ENCODE measurements at places on chromosomes 3 and 15.

GRCh38 chr3:123058505-123058904, 8.3 kb upstream of the PDIA5 start:
- H3K4me3 ChIP-seq: no peak overlapping the region
- DNase-seq: no peak
- no peaks in the 10 kb centered on the region for H3K36me3 ChIP-seq
- no peak overlapping the region for H3K27ac ChIP-seq
- H3K27me3 ChIP-seq: no peaks in the 10 kb centered on the region
- no peaks in the 10 kb centered on the region for H3K4me1 ChIP-seq

- no peaks in the 10 kb centered on the region for H3K27me3 ChIP-seq
- no peak overlapping the region for H3K27ac ChIP-seq
- H3K4me3 ChIP-seq: no peak overlapping the region
- H3K4me1 ChIP-seq: no peaks in the 10 kb centered on the region
- no peak for DNase-seq
Observed at GRCh38 chr3:119849126-119849525, 67.2 kb downstream of the NR1I2 start.

DNA sequence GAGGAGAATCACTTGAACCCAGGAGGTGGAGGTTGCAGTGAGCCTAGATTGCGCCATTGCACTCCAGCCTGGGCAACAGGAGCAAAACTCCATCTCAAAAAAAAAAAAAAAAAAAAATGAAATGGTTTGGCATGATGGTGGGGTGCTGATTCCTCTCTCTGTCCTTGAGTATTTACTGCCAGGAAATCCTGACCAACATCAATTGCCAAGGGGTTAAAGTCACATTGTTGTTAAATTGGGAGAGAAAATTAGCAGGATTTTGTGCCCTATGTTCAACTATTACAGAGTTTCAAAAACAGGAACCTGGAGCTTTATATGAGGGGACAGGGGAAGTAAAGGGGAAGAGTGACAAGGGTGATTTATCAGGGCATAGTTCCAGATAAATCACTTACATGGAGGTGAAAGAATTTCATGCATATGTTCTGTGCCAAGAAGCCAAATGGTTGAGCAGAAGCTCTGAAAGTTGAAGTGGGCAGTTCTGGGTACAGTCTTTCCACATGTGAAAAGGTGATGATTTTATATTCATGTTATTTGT, 70.5 kb upstream of the TSEN2 start:
- H3K27me3 ChIP-seq: no peaks in the 10 kb centered on the region
- H3K27ac ChIP-seq: no peak overlapping the region
- no peaks in the 10 kb centered on the region for H3K4me1 ChIP-seq

DNA sequence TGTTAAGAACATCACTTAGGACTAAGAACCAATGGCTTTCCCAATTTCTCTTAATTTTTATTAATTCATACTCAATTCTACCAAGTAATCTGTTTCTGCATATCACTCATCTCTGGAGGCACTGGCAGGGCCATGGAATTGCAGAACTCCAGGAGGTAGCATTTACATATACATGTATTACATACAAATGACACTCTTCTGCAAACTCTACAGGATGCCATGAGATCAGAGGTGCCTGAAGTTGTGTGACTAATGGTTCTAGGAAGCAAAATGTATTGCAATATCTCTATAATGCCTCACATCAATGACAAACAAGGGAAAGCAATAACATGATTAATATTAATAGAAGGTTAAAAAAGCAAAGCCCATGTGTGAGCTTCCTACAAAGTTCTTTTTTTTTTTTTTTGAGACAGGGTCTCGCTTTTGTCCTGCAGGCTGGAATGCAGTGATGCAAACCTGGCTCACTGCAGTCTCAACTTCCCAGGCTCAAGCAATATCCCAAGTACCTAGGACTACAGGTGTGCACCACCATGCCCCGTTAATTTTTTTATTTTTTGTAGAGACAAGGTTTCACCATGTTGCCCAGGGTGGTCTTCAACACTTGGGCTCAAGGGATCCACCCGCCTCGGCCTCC, 33.0 kb downstream of the DENND6A start:
- H3K36me3 ChIP-seq: no peaks in the 10 kb centered on the region
- H3K4me3 ChIP-seq: no peak overlapping the region
- H3K27me3 ChIP-seq: no peaks in the 10 kb centered on the region

- H3K27me3 ChIP-seq: no peaks in the 10 kb centered on the region
- no peak for DNase-seq
- H3K4me1 ChIP-seq: no peaks in the 10 kb centered on the region
- no peak overlapping the region for H3K27ac ChIP-seq
Observed at GRCh38 chr15:25397100-25397499, 41.7 kb downstream of the UBE3A start.

- H3K4me3 ChIP-seq: no peak overlapping the region
- no peaks in the 10 kb centered on the region for H3K4me1 ChIP-seq
- H3K27me3 ChIP-seq: no peaks in the 10 kb centered on the region
Observed at GRCh38 chr3:155394240-155394639, 100.8 kb upstream of the STRIT1 start.

DNA sequence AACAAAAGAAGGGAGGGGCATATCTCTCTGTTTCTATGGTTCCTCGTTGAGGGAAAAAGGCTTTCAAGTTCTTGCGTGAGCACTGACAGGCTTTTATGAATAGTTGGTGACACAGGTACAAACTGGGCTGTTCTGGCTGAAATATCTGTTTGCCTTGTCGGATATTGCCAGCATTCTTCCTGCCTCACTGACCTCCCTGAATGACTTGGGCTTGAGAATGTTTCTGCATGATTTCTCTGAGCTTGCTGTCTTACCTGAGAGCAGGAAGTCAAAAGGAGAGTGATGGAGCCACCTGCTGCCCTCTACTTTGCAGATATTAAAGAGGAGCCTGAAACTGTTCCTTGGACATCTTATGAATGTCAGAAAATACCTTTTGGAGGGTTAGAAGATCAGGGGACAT, 4.8 kb downstream of the GCNT3 start:
- H3K27ac ChIP-seq: peak overlapping the region; percentile 32
- H3K36me3 ChIP-seq: no peaks in the 10 kb centered on the region
- H3K27me3 ChIP-seq: no peaks in the 10 kb centered on the region
- H3K4me3 ChIP-seq: peak overlapping the region; percentile 6

GRCh38 chr3:81778678-81779182, 17.3 kb upstream of the GBE1 start:
- no peak overlapping the region for H3K4me3 ChIP-seq
- no peaks in the 10 kb centered on the region for H3K4me1 ChIP-seq
- H3K27ac ChIP-seq: no peak overlapping the region

DNA sequence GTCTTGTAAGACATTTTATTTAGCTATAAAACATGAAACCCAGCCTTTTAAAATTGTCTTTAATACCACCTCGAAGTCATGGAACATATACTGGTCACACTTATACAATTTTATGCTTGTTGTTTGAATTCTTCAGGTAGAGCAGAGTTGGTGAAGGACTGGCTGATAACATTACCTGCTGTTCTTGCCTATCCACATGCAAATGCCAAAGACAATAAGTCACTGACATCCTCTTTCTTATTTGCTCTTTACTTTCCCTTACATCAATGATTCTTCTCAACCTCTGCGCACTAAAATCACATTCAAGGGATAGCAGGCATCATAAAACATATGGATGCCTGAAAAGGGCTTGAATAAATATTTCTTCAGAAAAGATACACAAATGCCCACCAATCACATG, 392.5 kb upstream of the ATP11B start:
- DNase-seq: no peak
- H3K36me3 ChIP-seq: no peaks in the 10 kb centered on the region
- H3K4me3 ChIP-seq: no peak overlapping the region
- no peaks in the 10 kb centered on the region for H3K4me1 ChIP-seq
- H3K27me3 ChIP-seq: no peaks in the 10 kb centered on the region
- no peak overlapping the region for H3K27ac ChIP-seq

DNA sequence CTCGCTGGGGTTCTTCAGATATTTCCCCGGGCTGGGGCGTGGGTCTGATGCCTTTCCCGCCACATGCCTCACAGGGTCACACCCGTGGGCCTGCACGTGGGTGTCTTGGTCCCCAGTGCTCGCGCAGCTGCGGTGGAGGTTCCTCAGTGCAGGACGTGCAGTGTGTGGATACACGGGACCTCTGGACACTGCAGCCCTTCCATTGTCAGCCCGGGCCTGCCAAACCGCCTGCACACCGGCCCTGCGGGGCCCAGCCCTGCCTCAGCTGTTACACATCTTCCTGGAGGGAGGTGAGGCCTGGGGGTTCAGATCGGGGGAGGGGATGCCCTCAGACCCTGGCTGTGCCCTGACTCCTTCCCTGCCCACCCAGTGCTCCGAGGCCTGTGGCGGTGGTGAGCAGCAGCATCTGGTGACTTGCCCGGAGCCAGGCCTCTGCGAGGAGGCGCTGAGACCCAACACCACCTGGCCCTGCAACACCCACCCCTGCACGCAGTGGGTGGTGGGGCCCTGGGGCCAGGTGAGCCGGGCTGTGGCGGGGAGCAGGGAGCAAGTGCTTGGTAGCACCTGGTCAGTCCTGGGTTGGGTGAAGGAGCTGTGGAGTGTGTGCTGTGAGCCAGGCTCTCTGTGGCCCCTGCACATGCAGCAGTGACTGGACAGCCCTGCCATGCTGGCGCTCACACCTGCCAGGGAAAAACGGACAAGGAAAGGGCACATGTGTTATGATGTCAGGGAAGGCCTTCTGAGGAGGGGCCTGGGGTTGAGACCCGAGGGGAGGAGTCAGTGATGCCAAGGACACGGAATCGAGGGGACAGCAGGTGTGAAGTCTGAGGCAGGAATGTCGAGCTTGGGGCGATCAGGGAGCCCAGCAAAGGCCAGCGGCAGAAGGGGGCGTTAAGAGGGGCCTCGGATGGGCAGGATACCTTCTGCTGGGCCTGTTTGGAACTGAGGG, 88.9 kb downstream of the TBC1D2B start:
- no peaks in the 10 kb centered on the region for H3K36me3 ChIP-seq
- H3K27me3 ChIP-seq: no peaks in the 10 kb centered on the region
- no peak for DNase-seq
- H3K27ac ChIP-seq: no peak overlapping the region
- H3K4me3 ChIP-seq: no peak overlapping the region

- H3K27me3 ChIP-seq: no peaks in the 10 kb centered on the region
- peak overlapping the region; percentile 96 for H3K27ac ChIP-seq
- peaks cover under 1% of the 10 kb centered on the region for H3K36me3 ChIP-seq
- H3K4me3 ChIP-seq: peak overlapping the region; percentile 97
- H3K4me1 ChIP-seq: no peaks in the 10 kb centered on the region
Observed at GRCh38 chr15:65184305-65184867, 756 bp downstream of the CLPX start.

- no peak overlapping the region for H3K27ac ChIP-seq
- no peaks in the 10 kb centered on the region for H3K4me1 ChIP-seq
- DNase-seq: no peak
- H3K36me3 ChIP-seq: no peaks in the 10 kb centered on the region
- no peaks in the 10 kb centered on the region for H3K27me3 ChIP-seq
Observed at GRCh38 chr3:57696801-57697321, 4.0 kb upstream of the DENND6A start.

DNA sequence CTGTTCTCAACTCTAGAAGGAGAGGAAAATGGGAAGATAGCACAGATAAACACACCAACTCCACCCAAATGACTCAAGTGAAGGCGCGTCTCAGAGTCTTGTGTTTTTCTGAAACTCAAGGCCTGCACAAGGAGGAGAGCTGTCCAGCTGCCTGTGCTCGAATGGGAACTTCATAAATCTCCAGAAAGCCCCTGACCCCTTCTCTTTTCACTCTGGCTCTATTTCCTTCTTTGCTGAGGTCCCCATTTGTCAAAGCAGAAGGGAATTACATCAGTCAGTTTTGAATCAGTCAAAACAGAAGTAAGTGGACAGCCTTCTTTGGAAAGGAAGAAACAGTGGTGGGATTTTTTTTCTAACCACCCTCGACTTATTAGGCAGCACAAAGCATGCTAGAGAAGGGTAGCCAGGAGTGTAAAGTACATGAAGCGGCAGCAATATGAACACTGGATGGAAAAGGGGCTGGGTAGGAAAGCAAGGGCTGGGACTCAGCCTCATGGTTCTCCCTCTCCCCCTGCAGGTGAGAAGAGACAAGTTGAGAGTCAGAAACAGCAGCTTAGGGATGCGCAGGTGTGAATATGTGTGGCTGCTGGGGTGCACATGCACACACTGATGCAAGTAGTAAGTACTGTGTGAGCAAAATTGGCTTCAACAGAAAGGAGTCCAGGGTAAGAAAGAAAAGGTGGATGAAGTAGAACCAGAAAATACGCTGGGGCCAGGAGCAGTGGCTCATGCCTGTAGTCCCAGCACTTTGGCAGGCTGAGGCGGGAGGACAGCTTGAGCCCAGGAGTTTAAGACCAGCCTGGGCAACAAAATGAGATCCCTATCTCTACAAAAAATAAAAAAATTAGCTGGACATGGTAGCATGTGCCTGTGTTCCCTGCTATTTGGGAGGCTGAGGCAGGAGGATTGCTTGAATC, 36.6 kb upstream of the MAGEF1 start:
- no peak for DNase-seq
- no peaks in the 10 kb centered on the region for H3K27me3 ChIP-seq
- no peak overlapping the region for H3K4me3 ChIP-seq

GRCh38 chr3:112128843-112129727, 4.0 kb downstream of the GCSAM start:
- H3K27me3 ChIP-seq: no peaks in the 10 kb centered on the region
- no peaks in the 10 kb centered on the region for H3K4me1 ChIP-seq
- H3K27ac ChIP-seq: no peak overlapping the region

GRCh38 chr3:78666470-78666800, 1101.4 kb downstream of the ROBO1 start:
- H3K4me1 ChIP-seq: no peaks in the 10 kb centered on the region
- H3K27ac ChIP-seq: no peak overlapping the region
- H3K36me3 ChIP-seq: no peaks in the 10 kb centered on the region
- no peak for DNase-seq
- H3K27me3 ChIP-seq: no peaks in the 10 kb centered on the region

DNA sequence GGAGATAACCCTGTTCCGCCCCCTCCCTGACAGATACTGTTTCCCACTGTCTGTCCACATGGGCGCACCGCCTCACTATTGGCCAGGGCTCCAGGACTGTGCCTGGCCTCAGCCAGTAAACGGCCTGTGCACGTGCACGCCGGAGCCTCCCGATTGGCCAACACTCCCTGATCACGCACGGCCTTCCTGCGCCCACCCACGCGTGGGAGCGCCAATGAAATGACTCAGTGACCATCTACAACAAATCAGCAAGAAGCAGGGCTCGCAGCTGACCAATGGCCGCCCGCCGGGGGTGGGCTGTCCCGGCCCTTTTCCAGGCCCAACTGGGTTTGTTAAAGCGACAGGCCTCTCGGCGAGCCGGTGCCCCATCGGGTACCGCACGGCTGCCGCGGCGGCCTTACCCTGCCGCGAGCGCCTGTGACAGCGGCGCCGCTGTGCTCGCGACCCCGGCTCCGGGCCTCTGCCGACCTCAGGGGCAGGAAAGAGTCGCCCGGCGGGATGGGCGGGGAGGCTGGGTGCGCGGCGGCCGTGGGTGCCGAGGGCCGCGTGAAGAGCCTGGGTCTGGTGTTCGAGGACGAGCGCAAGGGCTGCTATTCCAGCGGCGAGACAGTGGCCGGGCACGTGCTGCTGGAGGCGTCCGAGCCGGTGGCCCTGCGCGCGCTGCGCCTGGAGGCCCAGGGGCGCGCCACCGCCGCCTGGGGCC, at the start of gene ARRDC4:
Gene ARRDC4, plus strand, starts transcription at position 340 of the 703 bp plus-strand sequence. Its CDS starts 159 bp downstream, at position 499.
- H3K27ac ChIP-seq: peak within 1 kb of the TSS; percentile 94
- peak within 1 kb of the TSS; percentile 94 for H3K4me3 ChIP-seq
- H3K36me3 ChIP-seq: no peaks in the 10 kb centered on the region
- H3K27me3 ChIP-seq: no peaks in the 10 kb centered on the region

Measured in colonic mucosa (tissue), 4 donors.